NCI-H460 (cell line): ENCODE measurements at places on chromosomes 2 and 18. TPM values are rescaled to one million over a fixed set of nuclear protein-coding genes. Genes with fewer than 3 reads are reported as not detected.

POTEI gene
- total RNA-seq, result not detected in 2 replicates

IL36RN gene
- total RNA-seq, result not detected in 2 replicates

PROKR1 gene
- total RNA-seq, result not detected in 2 replicates

RNF103 gene
- 16.0 and 17.8 TPM in 2 replicates for total RNA-seq

ELOA2 gene
- total RNA-seq, result not detected in 2 replicates

TLX2 gene
- total RNA-seq, result 0.40 and 0.43 TPM in 2 replicates

GRCh38 chr2:112750560-112750843 lies 13.9 kb downstream of the CKAP2L start:
- DNase-seq, result no peak

DNA sequence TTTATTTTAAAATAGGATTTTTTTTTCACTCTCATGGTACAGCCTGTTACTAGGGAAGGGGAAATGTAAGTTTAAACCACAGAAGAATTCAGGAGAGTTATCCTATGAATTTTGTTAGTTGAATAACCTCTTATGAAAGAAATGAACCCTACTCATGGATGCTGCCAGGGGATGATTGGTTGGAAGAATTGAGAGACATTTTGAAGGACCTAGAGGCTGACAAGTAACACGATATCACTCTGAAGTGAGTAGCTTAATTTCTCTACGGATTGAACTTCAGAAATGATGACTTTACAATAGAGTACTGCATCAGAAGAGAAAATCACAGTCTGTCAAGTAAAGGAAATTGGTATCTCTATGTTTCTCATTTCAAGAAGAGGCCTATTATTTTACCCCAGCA lies 1346.2 kb downstream of the SUCLG1 start:
- no peak for DNase-seq

DNA sequence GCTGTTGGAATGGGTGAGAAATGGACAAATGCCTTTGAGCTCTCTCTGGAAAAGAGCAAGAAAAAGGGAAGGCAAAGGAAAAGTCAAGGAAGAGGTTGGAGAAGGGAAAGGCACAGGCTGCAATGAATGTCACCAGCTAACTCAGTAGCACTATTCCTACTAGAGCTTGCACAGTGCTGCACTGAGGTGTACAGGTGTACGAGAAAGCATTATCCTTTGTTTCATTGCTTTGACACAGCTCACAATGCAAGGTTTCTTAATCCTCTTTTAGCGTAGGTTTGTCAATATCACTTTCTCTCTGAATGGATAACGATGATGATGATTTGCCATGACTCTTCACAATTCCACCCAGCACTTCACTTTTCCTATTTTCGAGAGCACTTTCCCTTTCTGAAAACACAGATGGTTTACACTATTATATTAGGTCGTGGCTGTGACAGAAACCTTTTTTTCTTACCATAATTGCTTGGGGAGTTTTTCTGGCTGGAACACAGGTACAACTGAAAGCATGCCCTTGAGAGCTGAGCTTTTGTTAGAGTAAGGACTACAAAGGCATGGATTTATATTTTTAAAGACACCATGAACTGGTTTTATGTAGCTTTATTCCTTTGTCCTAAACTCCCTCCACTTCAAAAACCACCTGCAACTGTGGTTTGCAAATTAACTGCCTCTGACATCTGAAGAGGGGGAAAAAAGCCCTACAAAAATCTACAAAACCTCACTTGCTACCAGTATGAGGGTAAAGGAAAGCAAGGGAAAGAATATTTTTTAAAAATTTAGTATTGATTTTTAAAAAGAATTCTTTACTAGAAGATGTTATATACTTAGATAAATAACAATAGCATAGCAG lies 265.5 kb downstream of the TGIF1 start:
- no peak for DNase-seq

DNA sequence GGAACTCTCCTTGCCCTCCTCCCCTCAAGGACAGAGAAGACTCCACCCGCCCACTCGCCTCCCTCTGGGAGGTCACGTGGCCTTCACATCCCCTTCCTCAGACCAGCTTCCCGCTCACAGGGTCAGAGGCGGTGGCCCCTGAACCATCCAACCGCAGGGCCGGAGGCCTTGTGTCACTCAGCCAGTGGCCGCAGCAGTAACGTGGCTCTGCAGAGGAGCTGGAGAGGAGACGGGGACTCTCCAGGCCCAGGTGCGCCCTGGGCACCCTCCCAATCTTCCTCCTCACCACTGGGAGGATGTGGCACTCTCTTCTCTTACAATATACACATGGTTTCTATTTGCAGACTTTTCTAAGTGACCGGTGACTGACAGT lies 161.7 kb downstream of the TWIST2 start:
- no peak for DNase-seq

- DNase-seq, result no peak
Observed at GRCh38 chr18:12699747-12700146, 2.8 kb downstream of the CEP76 start.

DNA sequence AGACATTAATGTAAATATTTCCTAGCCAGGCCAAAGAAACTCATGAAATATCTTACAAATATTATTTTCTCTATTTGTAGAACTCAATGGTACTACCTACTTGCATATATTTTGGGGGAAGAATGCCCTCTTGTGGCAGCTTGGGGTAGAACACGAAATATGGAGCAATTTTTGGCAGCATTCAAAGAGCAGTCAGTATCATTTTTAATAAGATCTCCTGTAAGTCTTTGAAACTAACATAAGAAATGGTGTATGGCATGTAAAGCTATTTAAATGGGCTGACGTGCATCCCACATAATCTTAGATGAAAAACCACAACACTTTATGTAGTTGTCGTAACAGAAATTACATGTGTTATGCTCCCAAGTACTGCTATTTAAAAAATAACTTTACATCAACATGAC lies 62.3 kb upstream of the CCDC195 start:
- peak; percentile 56 for DNase-seq

DNA sequence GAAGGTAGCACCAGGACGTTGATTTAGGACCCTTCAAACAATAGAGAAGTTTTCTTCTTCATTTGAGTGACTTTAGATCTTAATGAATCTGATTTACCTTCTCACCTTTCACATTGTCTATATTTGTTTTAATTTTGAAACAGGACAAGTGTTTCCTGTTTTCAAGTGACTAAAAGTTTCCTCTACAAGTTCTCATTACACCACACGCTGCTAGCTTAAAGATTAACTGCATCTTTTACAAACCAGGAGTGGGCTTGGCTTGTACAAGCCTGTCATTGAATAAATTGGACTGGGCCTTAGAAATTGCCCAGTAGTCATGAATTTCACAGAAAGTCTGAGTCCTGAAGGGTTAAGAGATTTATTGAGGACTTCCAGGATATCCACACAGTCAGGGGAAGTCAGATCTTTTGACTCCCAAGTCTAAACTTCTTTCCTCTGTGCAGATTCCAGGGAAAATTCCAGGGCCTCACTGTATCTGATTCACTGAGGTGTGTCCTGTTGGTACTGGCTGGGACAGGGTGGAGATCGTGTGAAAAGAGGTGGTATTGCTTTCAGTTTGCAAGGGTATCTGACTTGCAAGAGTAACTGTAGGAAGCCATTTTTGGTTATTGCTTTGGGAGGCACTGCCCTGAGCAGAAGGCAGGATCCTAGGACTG lies 3.4 kb downstream of the SGPP2 start:
- no peak for DNase-seq

- DNase-seq, result no peak
Observed at GRCh38 chr18:73577365-73577764, 570.3 kb downstream of the FBXO15 start.

DNA sequence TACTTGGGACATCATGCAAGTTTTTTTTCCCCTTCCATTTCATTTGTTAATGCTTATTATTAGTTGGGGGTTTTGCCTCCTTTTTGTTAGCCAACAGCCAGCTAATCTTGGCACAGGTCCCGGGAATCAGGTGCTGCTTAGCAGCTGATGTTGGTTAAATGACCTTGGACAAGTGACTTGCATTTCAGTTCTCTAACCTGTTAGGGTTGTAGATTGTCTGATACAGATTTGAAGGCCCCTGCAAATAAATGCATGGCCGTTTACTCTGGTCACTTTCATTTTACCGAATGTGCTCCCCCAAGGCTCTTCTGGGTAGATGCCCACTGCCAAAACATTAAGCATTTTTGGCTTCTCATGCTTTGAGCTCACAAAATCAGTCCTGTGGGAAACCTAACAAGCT lies 120.9 kb downstream of the SPTBN1 start:
- no peak for DNase-seq

DNA sequence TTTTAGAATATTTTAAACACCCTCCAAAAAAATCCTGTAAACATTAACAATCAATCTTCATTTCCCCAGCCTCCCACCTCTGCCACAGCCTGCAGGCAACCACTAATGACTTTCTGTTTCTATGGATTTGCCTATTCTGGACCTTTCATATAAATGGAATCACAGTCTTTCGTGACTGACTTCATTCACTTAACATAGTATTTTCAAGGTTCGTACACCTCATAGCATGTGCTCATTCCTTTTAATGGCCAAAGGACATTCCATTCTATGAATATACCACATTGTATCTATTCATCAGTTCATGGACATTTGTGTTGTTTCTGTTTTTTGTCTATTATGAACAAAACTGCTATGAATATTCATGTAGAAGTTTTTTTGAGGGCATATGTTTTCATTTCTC lies 48.5 kb downstream of the NAT8 start:
- DNase-seq, result no peak

GRCh38 chr18:8776013-8776943 lies 70.9 kb downstream of the MTCL1 start:
- DNase-seq, result no peak

GRCh38 chr2:211664321-211664720 lies 874.3 kb downstream of the ERBB4 start:
- no peak for DNase-seq

DNA sequence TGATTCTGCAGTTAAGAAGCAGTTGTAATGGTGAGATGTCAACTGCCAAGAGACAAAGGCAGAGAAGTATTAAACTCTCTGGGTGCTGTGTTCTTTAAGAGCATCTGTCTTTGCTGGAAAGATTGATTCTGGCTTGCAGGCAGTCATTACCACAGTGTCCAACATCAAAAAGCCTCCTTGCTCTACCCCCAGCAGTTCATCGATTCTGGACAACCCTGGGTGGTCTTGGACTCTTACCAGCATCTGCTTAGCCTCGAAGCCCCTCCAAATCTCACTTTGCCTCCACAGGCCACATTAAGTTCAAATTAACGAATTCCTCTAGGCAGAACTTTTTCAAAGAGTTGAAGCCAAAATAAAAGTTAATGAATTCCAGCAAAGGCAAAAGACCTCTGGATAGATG lies 1061.4 kb downstream of the TSN start:
- DNase-seq, result no peak

GRCh38 chr2:168178520-168179324 lies 68.7 kb downstream of the STK39 start:
- DNase-seq, result no peak

DNA sequence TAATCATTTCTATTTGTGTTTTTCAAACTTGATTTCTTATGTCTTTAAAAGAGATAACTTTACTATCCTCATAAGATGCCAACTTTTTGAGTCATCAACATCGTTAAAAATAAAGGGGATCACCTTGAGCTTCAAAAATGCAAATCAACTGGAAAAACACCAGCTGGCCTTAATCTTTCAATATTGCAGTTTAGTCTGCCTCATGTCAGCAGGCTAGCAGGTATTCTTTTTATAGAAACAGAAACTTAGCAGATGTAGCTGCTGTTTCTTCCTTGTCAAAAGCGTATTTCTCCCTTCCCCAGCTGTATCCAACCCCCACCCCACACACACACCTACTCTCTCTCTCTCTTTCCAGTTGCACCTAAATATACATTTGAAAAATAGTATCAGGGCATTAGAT lies 154.1 kb upstream of the ZNF804A start:
- DNase-seq, result no peak

- no peak for DNase-seq
Observed at GRCh38 chr18:59743566-59743965, 46.3 kb upstream of the CCBE1 start.

GRCh38 chr2:136422512-136422911 lies 304.6 kb upstream of the CXCR4 start:
- no peak for DNase-seq

DNA sequence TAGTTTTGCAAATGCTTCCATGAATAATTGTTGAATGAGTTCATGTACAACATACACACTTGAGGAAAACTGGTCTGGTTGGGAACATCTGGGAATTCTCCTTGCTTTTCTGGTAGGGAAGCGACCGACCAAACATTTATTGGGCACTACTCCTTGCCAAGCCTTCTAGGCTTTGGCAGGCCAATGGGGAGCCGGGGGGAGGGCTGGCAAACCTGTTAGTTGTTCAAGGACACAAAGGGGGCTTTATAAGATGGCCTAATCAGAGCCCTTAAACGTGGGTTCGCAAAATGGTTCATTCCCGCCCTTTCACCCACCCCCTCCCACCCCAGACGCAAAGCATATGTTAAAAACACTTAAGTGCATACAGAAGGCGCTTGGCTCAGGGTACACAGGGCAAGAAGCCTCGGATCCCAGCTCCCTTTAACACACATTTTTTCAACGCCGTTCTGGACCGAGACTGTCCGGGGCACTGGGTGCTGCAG lies 844 bp upstream of the VSNL1 start:
- no peak for DNase-seq

GRCh38 chr2:135056790-135057189 lies 4.7 kb downstream of the RAB3GAP1 start:
- DNase-seq, result peak; percentile 27

DNA sequence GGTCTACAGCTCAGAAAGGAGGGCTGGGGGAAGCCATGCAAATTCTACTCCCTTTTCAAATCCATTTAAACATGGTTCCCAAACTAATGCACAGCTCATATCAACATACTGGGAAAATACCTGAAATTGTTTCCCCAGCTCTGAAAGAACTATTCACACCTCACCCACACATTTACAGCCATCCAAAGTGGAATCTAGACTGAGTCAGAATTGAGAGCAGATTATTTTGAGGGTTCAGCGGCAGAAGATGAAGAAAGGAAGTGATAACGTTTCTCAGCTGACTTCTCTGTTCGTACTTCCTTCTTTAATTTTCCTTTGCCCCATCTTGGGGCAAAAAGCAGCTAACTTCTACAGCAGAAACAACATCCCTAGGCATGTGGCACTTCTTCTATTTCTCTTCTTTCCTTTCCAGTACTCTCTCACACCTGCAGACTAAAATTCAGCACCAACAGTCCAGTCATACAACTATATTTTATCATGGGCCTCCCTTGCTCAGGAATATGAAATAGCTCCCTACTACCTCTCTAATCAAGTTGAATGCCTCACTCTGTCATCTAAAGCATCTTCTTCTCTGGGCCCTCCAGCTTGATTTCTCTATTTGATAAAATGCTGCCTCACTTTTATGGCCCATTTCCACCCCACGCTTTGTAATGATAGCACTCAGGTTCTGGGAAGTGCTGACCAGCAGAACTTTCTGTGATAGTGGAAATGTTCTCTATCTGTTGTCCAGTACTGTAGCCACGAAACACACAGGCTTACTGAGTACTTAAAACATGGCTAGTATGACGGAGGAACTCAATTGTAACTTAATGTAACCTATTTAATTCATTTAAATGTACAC lies 35.9 kb downstream of the ARHGAP25 start:
- no peak for DNase-seq

- no peak for DNase-seq
Observed at GRCh38 chr18:78144669-78145068, 834.9 kb upstream of the SALL3 start.

DNA sequence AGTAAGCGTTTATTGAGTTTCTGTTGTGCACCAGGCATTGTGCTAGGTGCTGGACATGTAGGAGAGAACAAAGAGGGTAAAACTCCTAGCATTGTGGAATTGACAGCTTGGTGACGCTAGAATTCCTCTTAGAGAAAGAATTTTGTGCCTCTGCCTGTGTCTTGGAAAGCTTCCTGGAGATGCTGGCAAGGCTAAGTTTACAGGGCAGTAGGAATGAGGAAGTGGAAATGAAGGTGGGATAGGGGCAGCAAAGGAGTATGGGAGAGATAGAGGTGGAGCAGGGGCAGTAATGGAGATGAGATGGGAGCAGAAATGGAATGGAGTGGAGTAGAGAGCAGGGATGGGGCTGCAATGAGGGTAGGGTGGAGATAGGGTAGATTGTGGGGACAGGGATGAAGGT lies 29.8 kb downstream of the GPR39 start:
- DNase-seq, result no peak
